T47D (cell line): ENCODE measurements at places on chromosomes 6 and 20.

- DNase-seq: no peak
These were observed 19.8 kb upstream of the ELOVL4 start for GRCh38 chr6:79967178-79967577.

GRCh38 chr20:46122516-46123481, 4.7 kb downstream of the CD40 start:
- no peak for DNase-seq

GRCh38 chr6:7139835-7140470, 32.2 kb downstream of the RREB1 start:
- DNase-seq: no peak

GRCh38 chr6:42118162-42119001, 24.0 kb downstream of the C6orf132 start:
- peak; percentile 98 for DNase-seq

DNA sequence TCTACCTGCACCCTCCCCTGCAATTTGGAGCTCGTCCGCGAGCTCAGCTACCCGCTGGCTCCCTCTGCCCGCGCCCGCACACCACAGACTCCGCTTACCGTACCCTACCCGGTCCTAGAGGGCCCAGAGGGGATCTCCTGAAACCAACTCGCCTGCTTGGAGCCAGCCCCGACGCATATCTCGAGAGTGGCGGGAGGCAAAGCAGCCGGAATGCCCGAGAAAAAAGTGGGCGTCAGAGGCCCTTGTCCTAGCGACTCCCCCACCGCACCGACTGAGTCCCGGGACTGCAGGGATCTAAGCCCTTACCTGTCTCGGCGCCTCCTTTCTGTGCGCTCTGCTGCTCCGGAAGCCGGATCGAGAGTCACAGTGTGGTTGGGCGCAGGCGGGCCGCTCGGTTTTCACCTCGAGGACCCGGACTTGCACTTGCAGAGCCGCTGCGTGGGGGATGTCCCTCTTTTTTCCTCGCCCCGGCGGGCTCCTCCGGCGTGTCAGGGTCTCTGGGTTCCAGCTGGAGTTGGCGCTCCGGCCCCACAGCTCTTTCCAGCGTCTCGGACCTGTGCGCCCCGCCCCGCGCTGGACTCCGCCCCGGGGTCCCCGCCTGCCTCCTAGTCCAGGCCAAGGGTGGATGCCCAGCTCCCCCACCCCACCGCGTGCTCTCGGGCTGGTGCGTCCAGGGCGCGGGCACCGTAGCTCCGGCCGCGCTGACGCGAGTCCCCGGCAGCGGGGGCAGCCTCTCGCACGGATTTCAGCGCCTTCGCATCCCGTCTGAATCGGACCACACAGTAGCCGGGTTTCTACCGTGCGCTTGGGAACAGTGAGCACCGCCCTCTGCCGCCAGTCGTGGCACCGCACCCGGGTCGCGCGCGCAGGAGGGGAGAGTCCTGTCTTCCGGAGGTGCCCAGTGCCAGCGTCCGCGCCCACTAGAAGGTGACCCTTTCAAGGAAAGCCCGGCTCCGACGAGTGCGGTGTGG, at the start of gene PROKR2:
PROKR2 (minus strand) TSS at position 767 of the 971 bp plus-strand sequence. CDS start 2,585 bp downstream, outside the sequence.
- no peak for DNase-seq

- DNase-seq: no peak
These were observed 28.8 kb downstream of the MTHFD1L start for GRCh38 chr6:150894191-150894744.
